Stimulated activated CD4-positive, alpha-beta T cell treated with anti-CD3 and anti-CD28 coated beads, Interleukin-1b, Interleukin-23, amount 100 ng/mL, for 4 hours (primary cell): ENCODE measurements at places on chromosomes 6 and 20.

- no peak for DNase-seq
Observed at GRCh38 chr6:33123732-33124524, 48.1 kb downstream of the HLA-DPB1 start.

DNA sequence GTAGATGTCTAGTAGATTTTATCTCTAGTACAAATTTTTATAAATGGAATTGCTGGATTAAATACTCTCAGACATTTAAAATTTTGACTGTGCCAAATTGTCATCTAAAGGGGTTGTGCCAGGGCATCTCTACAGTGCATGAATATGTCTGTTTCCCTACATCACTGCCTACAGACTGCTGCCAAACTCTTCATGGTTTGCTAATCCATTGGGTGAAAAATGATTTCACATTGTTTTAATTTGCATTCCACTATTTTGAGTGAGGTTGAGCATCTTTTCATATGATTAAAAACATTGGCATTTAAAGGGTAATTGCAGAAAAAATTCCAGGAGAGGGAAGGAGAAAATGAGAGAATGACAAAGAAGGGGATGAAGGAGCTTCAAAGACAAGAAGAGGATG is 267.7 kb upstream of the RNF24 start:
- no peak for DNase-seq

GRCh38 chr6:33008944-33009861 is at the start of gene HLA-DOA:
Gene HLA-DOA, minus strand, starts transcription at chr6:33009591.
- peak; percentile 14 for DNase-seq

DNA sequence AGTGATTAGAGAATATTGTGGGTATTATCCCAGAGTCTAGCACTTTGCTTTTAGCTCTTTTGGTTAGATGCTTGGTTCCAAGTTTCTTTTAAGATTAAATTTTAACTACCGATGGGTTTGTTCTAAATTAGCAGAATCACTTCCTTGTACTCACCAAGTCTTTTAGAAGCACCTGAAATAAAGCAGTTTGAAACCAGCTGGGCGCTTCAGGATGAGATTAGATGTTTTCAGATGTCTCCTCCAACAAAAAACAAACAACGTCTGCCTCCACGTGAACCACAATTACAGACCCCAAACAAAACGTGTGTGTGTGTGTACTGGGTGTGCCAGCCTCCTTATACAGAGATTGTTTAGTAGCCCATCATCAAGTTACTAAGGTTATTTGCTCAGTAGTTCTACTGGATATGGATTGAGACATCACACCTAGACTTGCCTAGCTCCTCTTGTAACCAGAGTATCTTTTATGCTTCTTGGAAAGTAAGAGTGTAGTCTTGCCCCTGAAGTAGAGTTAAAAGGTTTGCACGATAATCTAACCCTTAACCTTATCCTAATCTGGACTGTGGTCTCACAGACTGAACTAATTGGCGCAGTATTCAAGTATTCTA is 2.3 kb downstream of the DSTN start:
- DNase-seq, result no peak

DNA sequence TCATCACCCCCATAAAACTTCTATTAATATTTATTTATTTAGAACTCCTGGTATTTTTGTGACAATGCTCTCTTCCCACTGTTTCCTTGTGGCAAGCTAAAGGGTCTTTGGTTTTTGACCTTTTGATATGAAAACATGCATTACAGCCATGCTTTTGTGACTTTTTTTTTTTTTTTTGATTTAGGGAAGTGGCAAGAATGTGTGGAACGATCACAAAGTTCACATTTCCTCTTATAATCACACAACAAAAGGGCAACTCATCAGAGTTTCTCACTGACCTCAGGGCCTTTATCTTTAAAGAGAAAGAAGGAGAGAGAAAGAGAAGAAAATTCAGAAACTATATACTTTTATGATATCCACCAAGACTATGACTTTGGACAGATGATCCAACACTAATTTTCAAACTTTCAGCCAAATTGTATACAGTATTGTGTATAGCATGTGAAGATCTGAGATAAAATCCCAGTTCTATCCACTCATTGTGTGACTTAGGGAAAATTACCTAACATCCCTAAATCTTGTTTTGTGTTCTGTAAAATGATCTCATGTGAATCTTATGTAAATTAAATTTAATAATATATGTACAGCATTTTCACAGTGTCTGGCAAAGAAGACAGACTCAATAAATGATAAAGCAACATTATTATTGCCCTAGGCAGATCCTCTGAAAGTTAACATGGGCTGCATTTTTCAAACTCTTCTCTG is 106.8 kb upstream of the MARCKS start:
- DNase-seq, result no peak

- no peak for DNase-seq
Observed at GRCh38 chr6:44685213-44685612, 297.7 kb downstream of the CDC5L start.
